Fibroblast of lung (primary cell): ENCODE measurements at places on chromosomes 11 and 22. TPM values are rescaled to one million over a fixed set of nuclear protein-coding genes. Genes with fewer than 3 reads are reported as not detected.

B3GAT1 gene
- total RNA-seq = under 0.01 TPM in 2 replicates

RELA gene
- 13.9 and 15.7 TPM in 2 replicates for total RNA-seq

IGSF9B gene
- under 0.01 and 0.26 TPM in 2 replicates for total RNA-seq

CDC42EP1 gene
- total RNA-seq = 11.8 and 17.2 TPM in 2 replicates

CHRM1 gene
- total RNA-seq = not detected in 2 replicates

OR8K1 gene
- not detected in 2 replicates for total RNA-seq

ANKK1 gene
- under 0.01 TPM in 1 of 2 replicates, not detected in the other for total RNA-seq

CAPRIN1 gene
- total RNA-seq = 181 and 220 TPM in 2 replicates

ESAM gene
- under 0.01 and 0.26 TPM in 2 replicates for total RNA-seq

GRM5 gene
- total RNA-seq = under 0.01 TPM in 1 of 2 replicates, not detected in the other

CCND1 gene
- 127 and 548 TPM in 2 replicates for total RNA-seq

OMP gene
- 0.51 and 0.83 TPM in 2 replicates for total RNA-seq

SYT9 gene
- not detected in 2 replicates for total RNA-seq

SAA2 gene
- not detected in 2 replicates for total RNA-seq

EMID1 gene
- 0.50 and 2.8 TPM in 2 replicates for total RNA-seq

INTS4 gene
- 32.4 and 38.6 TPM in 2 replicates for total RNA-seq

CCDC116 gene
- total RNA-seq = under 0.01 and 0.17 TPM in 2 replicates

ART1 gene
- not detected in 2 replicates for total RNA-seq

TUB gene
- total RNA-seq = 9.6 and 10.3 TPM in 2 replicates

IFITM10 gene
- 0.26 and 0.50 TPM in 2 replicates for total RNA-seq

ZC3H12C gene
- total RNA-seq = 8.5 and 10.1 TPM in 2 replicates

ENTHD1 gene
- not detected in 2 replicates for total RNA-seq

KIRREL3 gene
- 0.26 and 2.8 TPM in 2 replicates for total RNA-seq

CLDN5 gene
- 0.33 and 0.51 TPM in 2 replicates for total RNA-seq

KRTAP5-9 gene
- total RNA-seq = not detected in 2 replicates

NOX4 gene
- total RNA-seq = 0.50 and 0.51 TPM in 2 replicates

PLXNB2 gene
- total RNA-seq = 130 and 209 TPM in 2 replicates

C11orf42 gene
- not detected in 2 replicates for total RNA-seq

MS4A7 gene
- total RNA-seq = 0.26 TPM in 1 of 2 replicates, not detected in the other

MRPL16 gene
- total RNA-seq = 39.3 and 43.1 TPM in 2 replicates

UBTFL1 gene
- not detected in 2 replicates for total RNA-seq

RBFOX2 gene
- total RNA-seq = 127 and 173 TPM in 2 replicates
